Activated T-helper 1 cell treated with anti-CD3 and anti-CD28 coated beads, Interleukin-12 subunit alpha, Interleukin-12 subunit beta, Interleukin-2, Interleukin-4 antibody, amounts not matched to agents 30 ng/mL and 10 ng/mL and 1 ng/mL, durations not matched to agents 14 hours and 24 hours and 36 hours (primary cell): ENCODE measurements at places on chromosomes 6 and 20. TPM values are rescaled to one million over a fixed set of nuclear protein-coding genes. Genes with fewer than 3 reads are reported as not detected.

Gene NKX2-2
- not detected in 2 replicates for total RNA-seq

Gene POPDC3
- total RNA-seq, result not detected in 2 replicates

DNA sequence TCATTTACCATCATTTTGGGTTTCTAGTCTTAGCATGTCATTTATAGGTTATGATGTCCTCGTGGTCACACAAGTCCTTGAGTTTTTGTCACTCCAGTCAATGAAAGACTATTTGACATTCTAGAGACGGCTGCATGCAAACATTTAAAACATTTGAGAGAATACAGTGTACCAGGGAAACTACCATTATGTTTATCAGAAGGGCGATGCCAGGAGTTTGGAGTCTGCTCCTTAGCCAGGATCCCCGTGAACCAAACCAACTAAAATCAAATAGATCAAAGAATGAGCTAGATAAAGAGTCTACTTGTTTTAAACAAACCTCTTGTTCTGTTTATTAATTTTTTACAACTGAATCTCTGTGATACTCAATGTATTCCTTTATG is 122.6 kb downstream of the OLIG3 start:
- DNase-seq, result no peak

DNA sequence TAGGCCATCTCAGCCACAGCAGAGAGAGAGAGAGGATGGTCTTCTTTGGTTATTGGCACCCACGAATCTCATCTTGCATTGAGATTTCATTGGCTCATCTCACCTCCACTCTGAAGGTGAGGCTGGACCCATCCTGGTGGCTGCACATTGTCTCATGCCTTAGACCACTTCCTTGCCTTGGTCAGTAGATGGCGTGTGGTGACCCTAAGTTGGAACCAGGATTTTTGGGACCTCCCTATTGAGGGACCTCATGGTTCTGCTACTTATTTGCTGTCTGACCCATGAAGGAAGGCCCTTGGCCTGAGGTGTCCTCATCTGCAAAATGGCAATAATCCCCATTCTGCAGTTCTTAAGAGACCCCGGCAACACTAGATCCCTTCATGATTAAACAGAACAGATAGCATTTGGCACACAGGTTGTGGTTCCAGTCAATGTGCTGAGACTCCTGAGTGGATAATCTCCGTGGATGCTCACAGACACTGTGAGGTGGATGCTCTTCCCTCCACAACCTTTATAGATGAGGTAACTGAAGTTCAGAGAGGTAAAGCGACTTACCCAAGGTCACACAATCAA is 21.5 kb upstream of the AAR2 start:
- DNase-seq, result no peak

DNA sequence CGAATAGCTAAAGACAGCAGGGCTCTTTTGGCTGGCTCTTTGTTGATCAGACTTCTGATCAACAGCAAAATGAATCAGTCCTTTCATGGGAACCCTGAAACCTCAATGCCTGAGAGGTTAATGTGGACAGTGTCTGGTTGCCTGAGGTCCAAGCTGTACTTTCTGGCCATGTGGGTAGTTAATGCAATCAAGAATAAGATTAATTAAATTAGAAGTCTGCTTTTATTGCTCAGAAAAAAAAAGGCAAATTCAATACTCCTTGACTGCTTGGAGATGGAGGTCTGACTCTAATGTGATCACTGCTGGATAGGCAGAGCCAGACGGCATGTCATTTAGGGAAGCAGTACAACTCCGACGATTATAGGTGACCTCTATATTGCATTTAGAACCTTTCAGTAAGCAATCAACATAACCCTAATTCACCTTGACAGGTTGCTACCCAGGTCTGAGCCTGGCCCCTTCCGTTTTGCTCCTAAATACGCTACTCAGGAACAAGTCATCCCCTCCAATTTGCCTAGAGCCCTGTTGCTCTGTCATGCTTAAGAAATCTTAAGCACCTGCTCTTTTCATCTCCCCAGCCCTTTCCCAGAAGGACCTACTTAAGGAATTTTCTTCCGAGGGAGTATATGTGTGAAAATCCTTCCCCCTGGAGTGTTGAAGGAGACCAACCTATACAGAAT is 370.0 kb upstream of the SPTLC3 start:
- DNase-seq, result no peak

DNA sequence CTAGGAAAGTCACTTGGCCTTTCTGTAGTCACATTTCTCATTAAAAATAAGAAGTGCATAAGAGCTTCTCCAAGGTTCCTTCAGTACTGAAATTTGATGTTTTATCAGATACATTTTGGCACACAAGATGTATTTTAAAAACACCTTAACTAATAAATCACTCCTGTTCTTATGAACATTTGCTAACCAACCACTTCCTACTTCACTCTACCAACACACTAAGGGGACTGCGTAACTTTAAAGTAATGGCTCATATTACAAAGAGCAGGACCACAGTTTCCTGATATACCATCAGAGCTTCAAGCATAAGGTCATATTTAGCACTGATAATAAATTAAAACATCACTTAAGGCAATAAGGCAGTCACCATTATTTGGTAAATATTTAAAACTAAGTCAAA is 104.4 kb downstream of the RALGAPA2 start:
- no peak for DNase-seq

GRCh38 chr20:8583012-8583565 is 451.0 kb downstream of the PLCB1 start:
- no peak for DNase-seq
